Stimulated activated CD4-positive, alpha-beta T cell treated with anti-CD3 and anti-CD28 coated beads, Interleukin-12 subunit alpha, Interleukin-12 subunit beta, amount 100 ng/mL, for 24 hours (primary cell): ENCODE measurements at places on chromosomes 6 and 20.
A peak's percentile ranks its signal among the peaks of the same experiment; 100 is the strongest.

DNA sequence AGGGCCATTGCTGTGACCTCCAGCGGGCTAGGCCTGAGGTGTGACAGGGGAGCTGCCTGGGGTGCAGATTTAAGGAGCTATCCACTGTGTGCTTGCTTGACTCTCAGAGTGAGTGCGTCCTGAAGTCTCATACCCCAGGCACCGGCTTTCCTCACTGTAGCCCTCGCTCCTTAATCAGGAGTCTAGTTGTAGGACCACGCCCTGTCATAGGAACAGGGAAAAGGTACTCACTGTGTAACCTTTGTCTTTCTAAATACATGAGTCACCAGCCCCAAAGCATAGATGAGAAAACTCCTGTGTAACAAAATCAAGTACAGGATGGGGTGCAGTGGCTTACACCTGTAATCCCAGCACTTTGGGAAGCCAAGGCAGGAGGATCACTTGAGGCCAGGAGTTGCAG is 141.7 kb downstream of the TMEM242 start:
- no peak for DNase-seq

- no peak for DNase-seq
These were observed 8.6 kb upstream of the SIRPB2 start for GRCh38 chr20:1499528-1500420.

- no peak for DNase-seq
These were observed 127.9 kb downstream of the PXDC1 start for GRCh38 chr6:3623451-3624249.

- no peak for DNase-seq
These were observed 61.6 kb downstream of the ALDH8A1 start for GRCh38 chr6:134888316-134888715.

DNA sequence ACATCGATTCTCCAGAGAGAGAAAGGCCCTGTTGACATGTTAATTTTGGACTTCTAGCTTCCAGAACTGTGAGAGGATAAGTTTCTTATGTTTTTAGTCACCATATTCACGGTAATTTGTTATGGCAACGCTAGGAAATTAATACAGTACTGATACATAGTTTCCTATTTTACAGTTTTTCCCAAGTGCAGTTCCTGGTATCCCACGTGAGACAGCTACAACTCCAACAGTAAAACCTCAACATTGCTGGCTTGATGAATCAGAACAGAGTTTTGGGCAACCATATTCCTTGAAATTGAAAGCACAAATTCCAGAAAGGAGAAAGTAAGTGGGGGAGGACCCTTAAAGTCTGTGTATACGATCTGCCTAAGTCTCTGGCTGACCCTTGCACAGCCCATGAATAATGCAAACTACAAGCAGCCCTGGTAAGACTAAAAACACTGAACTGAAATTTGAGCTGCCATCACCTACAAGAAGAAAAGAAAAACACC is 505.1 kb upstream of the NRSN1 start:
- DNase-seq: no peak

DNA sequence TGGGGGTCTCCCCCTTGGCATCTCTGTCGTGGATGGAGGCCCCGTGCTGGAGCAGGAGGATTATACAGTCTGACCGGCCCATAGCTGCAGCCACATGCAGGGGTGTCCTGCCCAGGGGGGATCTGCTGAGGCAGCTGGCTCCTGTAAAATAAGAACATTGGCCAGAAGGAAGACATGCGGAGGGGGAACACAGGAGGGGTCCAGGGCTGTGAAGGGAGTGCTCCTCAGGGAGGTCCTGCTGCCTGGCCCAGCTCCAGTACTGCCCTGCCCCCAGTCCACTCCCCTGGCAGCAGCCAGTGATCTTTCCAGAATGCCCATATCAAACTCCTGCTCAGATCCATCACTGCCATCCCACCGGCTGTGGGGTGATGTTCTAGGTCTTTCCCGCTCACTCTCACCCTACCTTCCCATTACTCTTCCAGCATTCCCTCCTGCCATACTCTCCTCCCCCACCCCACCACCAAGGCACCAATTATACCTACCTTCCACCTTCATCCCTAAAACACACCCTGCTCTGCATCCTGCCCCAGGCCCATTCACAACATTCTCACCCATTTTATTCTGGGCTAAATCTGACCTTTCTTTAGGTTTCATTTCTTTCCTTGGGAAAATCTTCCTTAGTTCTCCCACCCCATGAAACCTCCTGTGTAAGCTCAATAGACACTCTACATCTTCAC is 9.7 kb downstream of the ANKRD60 start:
- no peak for DNase-seq

DNA sequence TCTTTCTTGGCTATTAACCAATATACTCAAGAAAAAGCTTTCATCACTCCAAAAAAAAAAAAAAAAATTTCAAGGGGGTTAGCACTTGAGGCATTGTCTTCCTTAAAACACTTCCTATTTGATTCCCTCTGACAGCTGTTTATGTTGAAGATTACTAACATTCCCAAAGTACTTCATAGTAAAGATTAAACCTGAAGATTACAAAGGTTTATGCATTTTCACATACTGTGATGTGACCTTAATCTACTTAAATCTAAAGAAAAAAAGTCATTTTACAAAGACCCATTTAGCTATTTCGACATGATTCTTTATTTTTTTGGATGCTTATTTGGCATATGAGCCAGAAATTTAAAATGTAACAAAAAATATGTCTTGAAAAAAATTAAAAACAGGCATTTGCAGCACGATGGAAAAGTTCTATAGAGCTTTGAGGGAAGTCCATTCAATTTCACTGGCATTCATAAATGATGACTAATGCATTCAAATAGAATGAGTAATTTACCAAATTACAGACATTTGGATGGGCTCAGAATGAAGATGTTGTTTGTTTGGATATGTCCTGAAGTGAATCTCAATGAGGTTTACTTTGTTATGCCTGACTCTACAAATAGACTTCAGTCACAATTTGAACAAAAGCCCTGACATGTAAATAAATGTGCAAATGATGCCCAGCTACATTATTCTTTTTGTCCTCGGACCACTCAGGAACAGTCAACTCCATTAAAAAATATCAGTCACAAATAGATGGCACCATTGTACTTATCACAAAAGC is 674.6 kb upstream of the MARCKS start:
- DNase-seq: no peak

- no peak for DNase-seq
These were observed 5.1 kb downstream of the ELOVL2 start for GRCh38 chr6:11039040-11039439.

- no peak for DNase-seq
These were observed 27.0 kb upstream of the FRMD1 start for GRCh38 chr6:168105813-168106632.

- no peak for DNase-seq
These were observed 2.4 kb downstream of the CST9 start for GRCh38 chr20:23603321-23603720.

GRCh38 chr6:154732538-154733182 is 556 bp upstream of the SCAF8 start:
- DNase-seq: no peak

GRCh38 chr6:13318821-13319220 is 9.5 kb downstream of the TBC1D7 start:
- DNase-seq: no peak

DNA sequence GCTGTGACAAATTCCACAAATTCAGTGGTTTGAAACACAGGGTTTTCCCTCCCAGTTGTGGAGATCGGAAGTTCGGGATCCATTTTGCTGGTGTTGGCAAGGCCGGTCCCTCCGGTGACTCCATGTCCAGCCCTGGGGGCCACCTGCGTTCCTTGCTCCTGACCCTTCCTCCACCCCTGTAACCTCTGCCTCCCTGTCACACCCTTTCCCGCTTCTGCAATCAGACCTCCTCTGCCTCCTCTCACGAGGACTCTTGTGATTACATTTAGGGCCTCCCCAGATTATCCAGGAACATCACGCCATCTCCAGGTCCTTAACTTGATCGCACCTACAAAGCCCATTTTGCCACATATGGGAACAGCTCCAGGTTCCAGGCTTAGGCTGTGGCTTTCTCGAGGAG is 12.5 kb downstream of the RPS6KA2 start:
- no peak for DNase-seq

- DNase-seq: peak; percentile 73
These were observed 28.4 kb downstream of the PRDM1 start for GRCh38 chr6:106114492-106114891.

DNA sequence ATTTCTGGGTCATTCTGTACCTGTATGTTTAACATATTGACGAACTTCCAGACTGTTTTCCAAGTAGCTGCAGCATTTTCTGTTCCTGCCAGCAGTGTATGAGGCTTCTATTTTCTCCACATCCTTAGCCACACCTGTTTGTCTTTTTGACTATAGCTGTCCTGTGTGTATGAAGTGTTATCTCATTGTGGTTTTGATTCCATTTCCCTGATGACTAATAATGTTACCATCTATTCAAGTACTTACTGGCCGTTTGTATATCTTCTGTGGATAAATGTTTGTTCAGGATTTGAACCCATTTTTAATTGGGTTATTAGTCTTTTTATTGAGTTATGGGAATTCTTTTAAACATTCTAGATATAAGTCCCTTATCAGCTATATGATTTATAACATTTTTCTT is 95.2 kb downstream of the JAG1 start:
- DNase-seq: no peak

DNA sequence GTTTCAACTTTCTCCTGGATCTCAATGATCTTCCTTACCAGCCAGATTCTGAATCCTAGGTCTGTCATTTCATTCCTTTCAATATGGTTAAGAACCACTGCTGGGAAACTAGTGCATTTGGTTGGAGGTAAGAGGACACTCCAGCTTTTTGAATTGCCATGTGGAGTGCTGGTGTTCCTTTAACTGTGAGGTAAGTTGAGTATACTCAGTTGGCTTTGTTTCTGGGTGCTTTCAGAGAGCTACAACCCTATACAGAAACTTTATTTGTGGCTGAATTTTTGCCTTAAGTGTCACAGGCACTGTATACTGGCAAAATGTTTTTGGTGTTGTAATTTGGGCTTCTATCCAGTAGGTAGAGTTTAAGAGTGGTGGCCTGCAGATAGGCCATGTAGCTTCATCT is 175.8 kb downstream of the TBC1D32 start:
- no peak for DNase-seq

- DNase-seq: no peak
These were observed 18.3 kb upstream of the GPRC6A start for GRCh38 chr6:116847227-116847626.

GRCh38 chr20:17465236-17465635 is 65.9 kb downstream of the BFSP1 start:
- no peak for DNase-seq

DNA sequence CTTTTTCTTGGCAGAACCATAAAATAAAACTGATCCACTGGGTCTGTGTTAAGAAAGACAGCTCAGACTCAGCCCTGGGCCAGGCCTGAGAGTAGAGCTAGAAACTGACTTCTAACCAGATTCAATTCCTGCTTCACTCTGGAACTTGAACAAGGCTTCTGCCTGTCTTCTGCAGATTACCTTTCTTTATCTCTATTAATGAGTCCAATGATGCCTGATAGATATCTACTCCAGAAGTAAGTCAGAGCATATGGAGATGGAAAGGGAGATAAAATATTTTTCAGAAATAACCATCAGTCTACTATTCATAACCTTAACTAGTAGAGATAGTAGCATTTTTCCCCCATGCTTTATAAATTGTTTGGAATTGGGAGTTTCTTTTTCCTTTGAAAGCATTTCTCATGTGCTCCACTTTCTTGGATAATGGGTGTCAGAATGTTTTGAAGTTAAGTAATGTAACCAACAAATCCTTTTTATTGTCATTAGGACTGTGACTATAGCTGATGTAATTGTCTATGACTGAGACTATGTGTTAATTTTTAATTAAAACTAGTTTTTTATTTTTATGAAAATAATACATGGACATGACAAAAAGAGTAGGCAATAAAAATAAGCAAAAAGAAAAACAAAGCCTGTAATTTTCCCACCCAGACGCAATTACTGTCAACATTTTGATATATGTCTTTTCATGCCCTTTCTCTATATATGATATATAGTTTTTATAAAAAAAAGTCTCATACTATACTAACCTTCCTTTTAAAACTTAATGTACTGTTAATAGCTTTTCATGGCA is 7.2 kb downstream of the SOBP start:
- no peak for DNase-seq

- DNase-seq: no peak
These were observed 253.1 kb upstream of the SUPT3H start for GRCh38 chr6:45630801-45631200.

DNA sequence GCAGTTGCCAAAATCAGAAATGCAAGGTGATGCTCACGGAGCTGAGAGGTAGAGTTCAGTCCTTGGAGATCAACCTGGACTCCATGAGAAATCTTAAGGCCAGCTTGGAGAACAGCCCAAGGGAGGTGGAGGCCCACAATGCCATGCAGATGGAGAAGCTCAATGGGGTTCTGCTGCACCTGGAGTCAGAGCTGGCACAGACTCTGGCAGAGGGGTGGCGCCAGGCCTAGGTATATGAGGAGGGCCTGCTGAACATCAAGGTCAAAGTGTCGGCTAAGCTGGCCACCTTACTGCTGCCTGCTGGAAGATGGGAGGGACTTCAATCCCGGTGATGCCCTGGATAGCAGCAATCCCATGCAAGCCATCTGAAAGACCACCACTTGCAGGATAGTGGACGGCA is 23.9 kb upstream of the FUT9 start:
- no peak for DNase-seq

DNA sequence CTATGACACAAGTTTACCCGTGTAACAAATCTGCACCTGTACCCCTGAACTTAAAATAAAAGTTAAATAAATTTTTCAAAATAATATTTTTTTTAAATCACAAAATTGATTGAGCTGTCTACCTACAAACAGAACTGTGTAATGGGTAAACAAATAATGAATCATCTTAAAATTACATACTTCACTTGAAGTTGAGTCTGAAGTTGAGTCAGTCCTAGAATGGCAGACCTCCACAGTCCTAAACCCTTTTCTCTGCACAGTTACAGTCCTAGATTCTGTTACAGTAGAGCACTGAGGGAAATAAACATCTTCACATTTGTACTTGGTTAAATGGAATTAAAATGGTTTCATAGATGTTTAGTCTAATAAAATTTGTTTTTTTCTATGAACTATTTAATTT is 880.8 kb downstream of the PHF3 start:
- no peak for DNase-seq

- no peak for DNase-seq
These were observed 17.9 kb upstream of the CST3 start for GRCh38 chr20:23655491-23656211.

GRCh38 chr6:128807577-128807976 is 75.4 kb upstream of the LAMA2 start:
- DNase-seq: no peak

- no peak for DNase-seq
These were observed 1.1 kb downstream of the SLPI start for GRCh38 chr20:45253261-45253660.

GRCh38 chr6:98657764-98658163 is 176.6 kb upstream of the POU3F2 start:
- DNase-seq: peak; percentile 1
